ENCODE measurements at places on chromosomes 16 and 17.

DNA sequence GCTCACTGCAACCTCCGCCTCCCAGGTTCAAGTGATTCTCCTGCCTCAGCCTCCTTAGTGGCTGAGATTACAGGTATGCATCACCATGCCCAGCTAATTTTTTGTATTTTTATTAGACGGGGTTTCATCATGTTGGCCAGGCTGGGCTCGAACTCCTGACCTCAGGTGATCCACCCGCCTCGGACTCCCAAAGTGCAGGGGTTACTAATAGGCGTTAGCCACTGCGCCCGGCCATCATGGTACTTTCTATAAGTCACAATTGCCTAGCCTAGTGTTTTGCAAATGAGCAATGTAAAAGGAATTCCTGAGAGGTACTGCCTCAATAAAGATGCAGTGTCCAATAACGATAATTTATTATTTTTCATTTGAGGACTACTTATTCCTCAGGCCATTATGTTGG, 13.9 kb upstream of the PSMC3IP start:
- DNase-seq: no peak

- DNase-seq: no peak
These were observed 61.5 kb downstream of the RBFOX3 start for GRCh38 chr17:79549141-79549915.

- DNase-seq: no peak
These were observed 181.1 kb downstream of the MYO1D start for GRCh38 chr17:32695864-32696263.

GRCh38 chr16:52101246-52101645, 445.7 kb downstream of the TOX3 start:
- no peak for DNase-seq

DNA sequence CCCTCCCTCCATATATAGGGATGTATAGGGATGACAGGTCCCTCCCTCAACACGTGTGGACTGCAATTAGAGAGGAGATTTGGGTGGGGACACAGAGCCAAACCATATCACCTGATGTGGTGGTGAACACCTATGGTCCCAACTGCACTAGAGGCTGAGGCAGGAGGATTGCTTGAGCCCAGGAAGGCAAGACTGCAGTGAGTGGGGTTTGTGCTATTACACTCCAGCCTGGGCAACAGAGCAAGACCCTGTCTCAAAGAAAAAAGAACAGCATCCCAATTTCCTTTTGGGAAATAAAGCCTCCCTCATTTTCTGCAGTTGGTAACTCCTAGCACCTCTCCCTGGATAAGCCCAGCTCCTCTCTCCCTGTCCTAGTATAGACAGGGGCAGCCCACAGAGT, 23.8 kb upstream of the LYRM9 start:
- DNase-seq: no peak

GRCh38 chr17:81302861-81303333, 7.8 kb upstream of the SLC38A10 start:
- no peak for DNase-seq

GRCh38 chr17:36929851-36930582, 7.3 kb upstream of the LHX1 start:
- no peak for DNase-seq

DNA sequence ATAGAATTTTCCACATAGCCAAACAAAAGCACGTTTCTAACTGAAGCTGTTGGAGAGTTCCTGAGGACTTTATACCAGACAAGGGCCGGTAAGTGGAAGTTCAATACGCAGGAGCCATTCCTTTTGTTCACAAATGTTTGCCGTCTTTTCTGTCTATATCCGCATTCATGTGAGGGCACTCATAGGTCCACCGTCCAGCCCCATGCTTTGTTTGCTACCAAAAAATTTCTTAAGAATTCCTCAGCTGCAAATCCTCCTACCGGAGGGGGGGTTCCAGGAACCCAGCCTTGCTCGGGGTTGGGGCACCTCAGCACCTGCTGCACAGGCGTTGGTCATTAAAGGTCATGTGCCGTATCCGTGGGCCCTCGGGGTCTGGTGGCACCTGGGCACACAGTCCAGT, 276.8 kb downstream of the SEC14L1 start:
- no peak for DNase-seq

DNA sequence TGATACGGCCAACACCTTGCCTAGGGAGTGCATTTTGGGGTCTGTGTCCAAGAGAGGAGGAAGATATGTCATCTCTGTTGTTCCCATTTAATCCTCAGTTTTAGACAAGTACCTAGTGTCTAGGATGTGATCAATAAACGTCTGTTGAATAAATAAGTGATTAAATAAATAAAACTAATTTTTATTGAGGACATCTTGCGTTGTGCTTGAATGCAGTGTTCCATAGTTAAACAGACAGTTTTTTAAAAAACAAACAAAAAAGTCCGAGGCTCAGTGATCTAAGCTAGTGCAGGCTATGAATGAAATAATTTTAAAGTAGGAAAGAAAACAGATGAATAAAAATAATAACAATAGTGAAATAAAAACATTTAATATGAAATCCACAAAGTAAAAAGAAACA, 283.0 kb upstream of the MAF start:
- DNase-seq: no peak

GRCh38 chr17:21288571-21289017, 4.1 kb downstream of the MAP2K3 start:
- DNase-seq: no peak

GRCh38 chr17:20008242-20009051, 712 bp upstream of the SPECC1 start:
- DNase-seq: no peak

- DNase-seq: no peak
These were observed at the start of gene KCNH4 for GRCh38 chr17:42180922-42181850. Gene KCNH4, minus strand, starts transcription at chr17:42181142. Its CDS starts 197 bp downstream, at chr17:42180945.

DNA sequence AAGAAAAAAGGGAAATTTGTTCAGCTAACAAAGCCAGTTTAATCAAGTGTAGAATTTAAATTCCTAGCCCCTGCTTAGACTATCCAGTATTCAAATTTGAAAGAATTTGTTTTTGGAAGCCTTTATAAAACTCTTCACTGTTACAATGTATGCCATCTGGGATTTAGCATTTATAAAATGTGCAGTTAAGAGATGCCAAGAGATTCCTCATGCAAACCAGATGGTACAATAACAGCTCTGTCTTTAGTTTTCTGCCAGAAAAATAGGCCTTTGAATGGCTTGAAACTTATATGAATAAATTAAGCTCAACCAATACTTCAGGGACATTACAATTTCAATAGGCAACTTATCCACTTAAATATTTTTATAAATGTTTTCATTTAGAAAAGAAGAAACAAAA, 6.8 kb upstream of the ANKS4B start:
- no peak for DNase-seq

DNA sequence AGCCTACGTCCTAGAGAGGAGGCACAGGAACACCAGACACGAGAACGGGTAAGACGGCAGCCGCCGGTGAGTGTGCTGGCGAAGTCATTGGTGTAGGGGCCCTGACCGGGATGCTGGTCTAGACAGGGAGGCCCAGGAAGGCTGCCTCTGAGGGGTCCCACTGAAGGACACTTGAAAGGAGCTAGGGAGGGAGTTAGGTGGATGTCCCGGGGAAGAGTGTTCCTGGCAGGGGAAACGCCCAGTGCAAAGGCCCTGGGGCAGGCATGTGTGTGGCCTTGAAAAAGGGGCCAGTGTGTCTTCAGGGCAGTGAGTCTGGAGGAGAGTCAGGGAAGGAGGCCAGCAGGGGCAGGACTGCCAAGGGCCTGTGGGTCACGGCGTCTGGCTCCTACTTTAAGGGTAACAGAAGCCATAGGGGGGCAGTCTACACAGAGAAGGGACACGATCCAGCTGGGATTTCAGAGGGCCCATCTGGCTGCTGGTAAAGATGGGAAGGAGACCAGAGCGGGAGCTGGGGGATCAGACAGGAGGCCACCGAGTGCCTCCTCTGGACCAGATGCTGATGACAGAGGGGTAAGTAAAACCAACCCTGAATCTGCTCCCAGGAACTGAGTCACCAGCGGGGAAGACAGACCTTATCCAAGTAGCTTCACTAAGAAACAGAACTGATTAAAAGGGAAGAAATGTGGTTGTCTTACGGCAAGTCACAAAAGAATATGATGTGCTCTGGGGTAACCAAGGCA, 115.9 kb downstream of the LITAF start:
- DNase-seq: no peak

- no peak for DNase-seq
These were observed 13.8 kb downstream of the IL34 start for GRCh38 chr16:70659953-70660671.

DNA sequence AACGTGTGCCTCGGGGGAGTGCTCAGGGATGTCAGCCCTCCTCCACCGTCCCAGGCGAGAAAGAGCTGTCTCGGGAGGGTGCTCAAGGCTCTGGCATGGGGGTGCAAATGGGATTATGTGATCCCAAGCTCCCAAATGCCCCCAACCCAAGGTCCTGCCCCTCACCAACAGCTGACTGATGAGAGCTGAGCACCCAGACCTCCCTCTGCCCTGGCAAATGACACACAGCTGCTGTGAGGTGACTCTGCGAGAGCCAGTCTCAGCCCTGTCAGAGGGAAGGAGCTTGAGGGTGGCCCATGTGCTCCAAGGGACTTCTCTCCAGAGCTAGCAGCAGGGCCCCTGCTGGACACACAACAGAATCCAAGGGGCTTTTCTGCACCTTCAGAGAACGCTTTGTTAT, 7.7 kb downstream of the CDH5 start:
- DNase-seq: no peak

GRCh38 chr17:47894498-47895346, 1.3 kb upstream of the SP2 start:
- no peak for DNase-seq

GRCh38 chr17:75511610-75512575, 3.4 kb downstream of the CASKIN2 start:
- no peak for DNase-seq

GRCh38 chr17:57077000-57077399, 8.0 kb upstream of the AKAP1 start:
- no peak for DNase-seq

- DNase-seq: no peak
These were observed 47.5 kb downstream of the RNF213 start for GRCh38 chr17:80307994-80308691.

- no peak for DNase-seq
These were observed 4.9 kb upstream of the HDAC5 start for GRCh38 chr17:44128383-44128782.

DNA sequence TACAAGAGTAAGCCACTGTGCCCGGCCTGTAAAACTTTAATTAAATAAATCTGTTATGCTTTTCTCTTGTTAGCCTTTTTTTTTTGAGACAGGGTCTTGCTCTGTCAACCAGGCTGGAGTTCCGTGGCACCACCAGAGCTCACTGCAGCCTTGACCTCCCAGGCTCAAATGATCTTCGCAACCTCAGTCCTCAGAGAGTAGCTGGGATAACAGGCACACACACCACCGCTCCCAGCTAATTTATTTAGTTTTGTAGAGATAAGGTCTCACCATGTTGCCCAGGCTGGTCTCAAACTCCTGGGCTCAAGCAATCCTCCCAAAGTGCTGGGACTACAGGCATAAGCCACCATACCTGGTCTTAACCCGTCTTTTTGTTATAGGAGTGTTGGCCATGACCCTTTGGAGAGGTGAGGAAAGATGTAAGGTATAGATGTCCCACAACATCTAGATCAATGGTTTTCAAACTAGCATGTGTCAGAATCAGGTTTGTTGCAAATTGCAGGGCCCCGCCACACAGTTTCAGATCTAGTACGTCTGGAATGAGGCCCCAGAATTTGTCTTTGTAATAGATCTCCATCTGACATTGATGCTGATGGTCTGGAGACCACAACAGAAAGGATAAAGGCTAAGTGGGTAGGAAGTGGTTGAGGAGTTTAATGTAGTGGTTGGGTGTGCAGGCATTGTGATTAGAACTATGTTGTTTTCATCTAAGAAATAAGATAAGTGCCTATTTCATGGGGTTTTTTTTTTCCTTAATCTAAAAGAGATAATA, 4.3 kb upstream of the GGA2 start:
- no peak for DNase-seq

DNA sequence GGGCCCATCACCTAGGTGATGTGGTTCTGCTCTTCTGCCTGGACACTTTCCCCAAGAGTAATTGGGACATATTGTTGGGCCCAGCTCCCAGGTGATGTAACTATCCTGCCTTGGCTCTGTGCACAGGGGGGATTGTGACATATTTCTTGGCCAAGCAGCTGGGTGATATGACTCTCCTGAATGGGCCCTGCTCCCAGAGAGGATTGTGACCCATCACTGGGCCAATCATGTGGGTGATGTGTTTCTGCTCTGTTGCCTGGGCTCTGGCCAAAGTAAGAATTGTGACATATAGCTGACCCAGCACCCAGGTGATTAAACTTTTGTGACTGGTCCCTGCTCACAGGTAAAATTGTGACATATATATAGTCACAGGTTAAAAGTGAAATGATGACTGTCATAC, 1904.9 kb downstream of the TP53TG3F start:
- no peak for DNase-seq

DNA sequence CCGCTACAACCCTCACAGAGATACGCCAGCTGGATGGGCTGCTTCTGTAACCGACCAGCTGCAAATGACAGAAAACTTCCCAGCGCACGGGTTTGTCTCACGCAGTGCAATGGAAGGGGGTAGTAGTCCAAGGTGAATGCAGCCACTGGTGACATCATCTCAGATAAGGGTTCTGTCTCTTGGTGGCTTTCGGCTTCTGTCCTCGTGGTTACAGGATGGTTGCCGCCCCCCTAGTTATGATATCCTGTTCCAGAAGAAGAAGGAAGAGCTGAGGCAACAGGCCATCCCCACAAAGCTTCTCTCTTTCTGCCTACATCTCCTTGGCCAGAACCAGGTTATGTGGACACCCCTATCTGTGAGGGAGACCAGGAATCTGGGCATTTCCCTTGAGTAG, 40.3 kb upstream of the BAHCC1 start:
- no peak for DNase-seq

- no peak for DNase-seq
These were observed 17.2 kb downstream of the CYTH1 start for GRCh38 chr17:78764871-78765270.

- no peak for DNase-seq
These were observed 325.6 kb downstream of the SLC39A11 start for GRCh38 chr17:72766761-72767356.

DNA sequence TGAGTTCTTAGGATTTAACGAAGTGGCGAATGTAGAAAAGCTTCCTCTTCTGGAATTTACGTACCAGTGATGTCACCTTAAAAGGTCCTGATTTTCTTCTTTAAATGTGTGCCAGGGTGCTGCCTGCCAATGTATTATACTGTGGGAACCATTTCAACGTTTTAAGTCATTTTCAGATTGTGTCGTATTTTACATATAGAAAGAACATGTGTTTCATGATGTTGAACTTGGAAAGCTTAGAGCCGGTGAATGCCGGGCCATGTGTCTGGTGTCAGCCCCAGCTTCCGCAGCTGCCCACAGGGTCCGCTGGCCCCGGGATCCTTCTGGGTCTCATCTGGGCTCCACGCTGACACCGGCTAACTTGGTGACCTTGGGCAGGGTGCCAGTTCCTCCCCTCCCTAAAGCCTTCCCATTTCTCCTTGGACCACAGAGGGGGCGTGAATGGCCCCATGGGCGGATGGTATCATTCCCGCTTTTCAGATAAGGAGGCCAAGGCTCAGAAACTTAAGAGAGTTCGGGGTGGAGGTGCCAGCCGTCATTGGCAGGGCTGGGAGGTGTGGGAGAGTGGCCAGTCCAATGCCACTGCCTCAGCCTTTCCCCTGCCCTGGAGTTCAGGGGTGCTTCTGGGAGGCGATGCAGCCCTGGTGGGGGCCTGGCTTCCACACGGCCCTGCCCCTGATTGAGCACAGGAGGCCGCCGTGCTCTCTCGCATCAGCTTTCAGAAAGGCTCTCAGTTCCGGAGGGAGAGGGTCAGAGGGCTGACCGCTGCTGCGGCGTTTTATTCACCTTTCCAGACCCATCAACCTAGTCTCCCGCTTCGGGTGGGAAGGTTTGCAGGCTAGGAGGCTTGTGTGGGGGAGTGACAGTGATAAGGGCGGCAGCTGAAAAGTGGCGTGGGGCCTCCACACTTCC, 68.8 kb upstream of the CIBAR2 start:
- DNase-seq: no peak

GRCh38 chr17:565521-565920, 149.1 kb downstream of the VPS53 start:
- no peak for DNase-seq
